ENCODE measurements at places on chromosomes 2 and 18. TPM values are rescaled to one million over a fixed set of nuclear protein-coding genes. Genes with fewer than 3 reads are reported as not detected.

DNA sequence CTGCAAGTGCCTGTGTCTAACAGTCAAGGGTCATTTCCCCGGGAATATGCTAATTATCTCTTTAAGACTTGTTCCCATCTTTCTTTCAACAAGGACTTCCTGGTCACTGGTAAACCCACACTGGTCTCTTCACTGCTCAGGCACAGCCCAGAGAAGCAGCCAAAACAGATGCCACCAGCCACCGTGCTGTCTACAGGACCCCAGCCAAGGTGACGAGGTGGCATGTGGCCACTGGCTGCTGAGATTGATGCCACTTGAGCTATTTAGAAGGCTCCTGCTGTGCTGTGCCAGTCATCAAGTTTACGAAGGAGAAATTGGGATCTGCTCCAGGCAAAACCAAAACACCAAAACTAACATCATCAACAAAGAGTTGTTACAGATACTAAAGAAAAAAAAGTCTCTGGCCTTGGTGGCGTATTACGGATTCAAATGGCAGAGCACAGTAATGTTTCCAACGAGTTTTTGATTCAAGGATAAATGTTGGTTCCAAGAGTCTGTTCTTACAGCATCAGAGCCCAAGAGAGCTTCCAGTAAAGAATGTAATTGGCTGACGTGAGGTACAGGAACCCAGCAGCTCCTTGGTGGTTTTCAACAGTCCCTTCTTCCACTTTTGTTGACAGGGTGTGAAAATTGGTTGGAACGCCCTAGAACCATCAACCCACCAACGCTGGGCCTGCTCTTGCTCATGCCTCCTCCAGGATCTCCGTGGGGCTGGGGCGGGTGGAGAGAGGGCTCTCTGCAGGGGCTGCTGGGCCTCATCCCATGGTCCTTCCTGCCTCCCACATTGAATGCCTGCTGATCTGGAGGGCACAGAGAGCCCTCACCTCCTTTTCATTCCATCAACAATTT, 63.7 kb upstream of the ZCCHC2 start:
- no peaks in the 10 kb centered on the region for H3K27me3 ChIP-seq
- H3K27ac ChIP-seq = no peak overlapping the region
- H3K36me3 ChIP-seq = no peaks in the 10 kb centered on the region
- no peak for DNase-seq

- H3K4me3 ChIP-seq = no peak overlapping the region
- no peaks in the 10 kb centered on the region for H3K36me3 ChIP-seq
- DNase-seq = no peak
- no peaks in the 10 kb centered on the region for H3K27me3 ChIP-seq
Observed at GRCh38 chr2:234978466-234979203, 26.8 kb downstream of the SH3BP4 start.

DNA sequence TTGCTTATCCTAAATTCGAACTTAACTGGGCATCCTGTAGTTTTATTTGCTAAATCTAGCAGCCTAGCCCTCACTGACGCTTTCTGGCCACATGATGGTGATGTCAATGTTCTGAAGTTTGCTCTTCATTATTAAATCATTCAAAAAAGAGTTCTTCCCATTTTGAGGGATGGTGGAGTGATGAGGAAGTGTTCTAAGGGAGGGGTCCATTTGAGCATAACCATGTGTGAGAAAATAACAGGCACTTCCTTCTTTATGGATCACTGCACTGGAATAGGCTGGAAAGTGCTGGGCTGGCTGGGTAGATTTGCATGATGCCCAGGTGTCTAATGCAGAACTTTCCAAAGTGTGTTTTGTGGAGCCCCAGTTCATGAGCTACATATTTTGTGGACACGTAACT, 74.2 kb downstream of the TNFRSF11A start:
- no peaks in the 10 kb centered on the region for H3K36me3 ChIP-seq
- H3K27ac ChIP-seq = no peak overlapping the region
- peaks cover 4% of the 10 kb centered on the region for H3K4me1 ChIP-seq
- no peaks in the 10 kb centered on the region for H3K27me3 ChIP-seq

DNA sequence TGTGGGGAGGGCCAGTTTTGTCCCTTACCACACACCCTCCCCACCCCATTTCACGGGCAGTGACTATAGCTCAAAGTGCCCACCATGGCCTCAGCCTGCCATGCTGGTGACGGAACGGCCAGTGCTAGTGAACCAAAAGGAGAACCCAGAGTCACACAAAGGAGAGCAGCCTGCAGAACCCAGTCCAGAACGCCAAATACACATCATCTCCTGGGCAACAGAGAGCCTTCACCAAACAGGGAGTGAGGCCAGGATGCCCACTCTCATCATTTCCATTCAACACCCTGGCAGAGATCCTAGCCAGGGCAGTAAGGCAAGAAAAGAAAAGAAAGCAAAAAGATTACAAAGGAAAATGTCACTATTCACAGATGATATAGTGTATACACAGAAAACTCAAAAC, 38.3 kb downstream of the HDAC4 start:
- no peaks in the 10 kb centered on the region for H3K36me3 ChIP-seq
- H3K27ac ChIP-seq = no peak overlapping the region
- H3K4me3 ChIP-seq = no peak overlapping the region
- no peak for DNase-seq
- H3K4me1 ChIP-seq = peaks cover 7% of the 10 kb centered on the region

DNA sequence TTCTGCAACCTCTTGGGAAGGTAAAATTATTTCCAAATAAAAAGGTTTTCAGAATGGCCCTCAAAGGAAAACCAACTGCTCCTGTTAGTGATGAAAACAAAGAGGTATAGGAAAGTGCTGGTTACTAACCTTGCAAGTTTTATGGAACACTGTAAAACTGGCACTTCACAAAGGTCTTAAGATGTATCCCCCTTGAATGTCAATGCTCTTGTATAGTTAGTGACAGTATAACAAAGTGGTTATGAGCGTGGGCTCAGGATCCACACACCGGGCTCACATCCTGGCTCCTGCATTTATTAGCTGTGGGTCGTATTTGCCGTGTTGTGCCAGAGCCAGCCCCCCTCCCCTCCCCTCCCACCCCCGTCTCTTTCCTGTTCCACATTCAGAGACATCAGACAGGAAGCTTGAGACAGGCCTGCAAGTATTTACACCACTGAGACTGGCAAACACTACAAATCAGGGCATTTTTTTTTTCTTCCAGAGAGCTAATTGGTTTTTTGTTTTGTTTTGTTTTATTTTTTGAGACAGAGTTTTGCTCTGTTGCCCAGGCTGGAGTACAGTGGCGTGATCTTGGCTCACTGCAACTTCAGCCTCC, 9.2 kb upstream of the DNPEP start:
- no peak for DNase-seq
- peaks cover 12% of the 10 kb centered on the region for H3K4me1 ChIP-seq
- no peaks in the 10 kb centered on the region for H3K36me3 ChIP-seq
- no peak overlapping the region for H3K27ac ChIP-seq

DNA sequence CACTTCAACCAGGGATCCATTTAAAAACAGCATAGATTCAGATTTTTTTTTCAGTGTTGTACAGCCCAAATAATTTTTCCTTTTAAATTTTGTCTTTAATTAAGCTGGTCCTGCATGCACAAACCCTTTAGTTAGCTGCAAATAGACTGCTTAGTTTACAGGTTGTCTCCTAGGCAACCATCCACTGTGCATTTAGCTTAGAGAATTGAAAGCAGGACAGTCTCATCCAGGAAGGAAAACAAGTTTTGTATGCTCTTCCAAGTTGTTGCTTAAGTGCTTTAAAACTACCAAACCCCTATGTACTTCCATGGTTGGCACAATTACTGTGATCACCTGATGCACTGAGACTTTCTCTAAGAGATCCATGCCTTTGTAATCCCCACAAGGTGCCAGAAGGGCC, at the start of gene MAP3K19:
TSS of gene MAP3K19 (minus strand) at position 148 of the 400 bp plus-strand sequence. CDS start 22,800 bp downstream, outside the sequence.
- no peak within 1 kb of the TSS for H3K27ac ChIP-seq
- no peak for DNase-seq
- H3K4me3 ChIP-seq = no peak within 1 kb of the TSS
- H3K4me1 ChIP-seq = no peaks in the 10 kb centered on the region
- H3K36me3 ChIP-seq = no peaks in the 10 kb centered on the region

DNA sequence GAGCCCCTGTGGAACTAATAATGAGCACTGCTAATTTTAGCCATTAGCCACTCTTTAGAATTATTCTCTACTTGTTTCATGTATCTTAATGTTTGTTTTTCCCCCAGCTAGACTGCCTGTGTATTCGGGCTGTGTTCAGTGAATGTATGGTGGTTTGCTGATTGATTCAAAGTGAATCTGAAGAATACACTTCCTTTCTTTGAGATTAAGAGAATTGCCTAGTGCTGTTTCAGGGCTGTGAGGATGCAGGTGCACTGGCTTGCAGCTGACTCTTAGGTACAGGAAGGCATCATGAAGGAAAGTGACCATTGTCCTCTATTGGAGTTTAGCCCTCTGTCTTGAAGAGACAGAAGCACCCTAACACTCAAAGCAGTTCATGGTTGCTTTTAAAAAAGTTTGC, 138.7 kb downstream of the CERS6 start:
- DNase-seq = no peak
- no peak overlapping the region for H3K4me3 ChIP-seq
- H3K4me1 ChIP-seq = peaks cover 3% of the 10 kb centered on the region
- no peak overlapping the region for H3K27ac ChIP-seq
- no peaks in the 10 kb centered on the region for H3K36me3 ChIP-seq

DNA sequence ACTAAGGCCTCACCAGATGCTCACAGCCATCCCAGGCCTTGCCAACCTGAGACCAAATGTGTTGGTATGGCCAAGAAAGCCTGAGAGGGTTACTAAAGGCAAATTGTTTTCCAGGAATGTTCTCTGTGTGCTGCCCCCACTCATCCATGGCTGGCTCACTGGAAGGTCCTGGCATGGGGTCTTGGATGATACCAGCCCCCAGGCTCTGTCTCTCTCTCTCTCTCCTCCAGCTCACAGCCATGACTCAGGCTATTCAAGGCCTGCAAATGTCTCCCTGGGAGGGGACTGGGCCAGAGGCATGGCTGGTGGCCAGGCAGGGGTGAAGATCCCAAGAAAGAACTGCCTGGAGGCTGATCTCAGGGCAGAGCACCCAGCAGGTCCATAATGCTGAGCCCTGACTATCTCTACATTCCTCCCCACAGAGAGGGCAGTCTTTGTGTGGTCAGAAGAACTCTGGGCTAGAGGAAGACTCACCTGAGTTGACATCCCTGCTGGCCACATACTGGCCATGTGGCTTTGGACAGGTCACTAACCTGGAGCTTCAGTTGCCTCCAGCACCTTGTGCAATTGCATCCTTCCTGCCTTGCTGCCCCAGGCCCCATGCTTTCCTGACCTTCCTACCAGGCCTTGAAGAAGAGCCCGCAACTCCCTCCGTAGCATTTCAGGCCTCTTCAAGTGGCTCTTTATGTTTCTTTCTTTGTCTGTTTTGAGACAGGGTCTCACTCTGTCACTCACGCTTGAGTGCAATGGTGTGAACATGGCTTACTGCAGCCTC, 150.4 kb downstream of the ZFP36L2 start:
- H3K4me3 ChIP-seq = no peak overlapping the region
- no peak overlapping the region for H3K27ac ChIP-seq
- no peaks in the 10 kb centered on the region for H3K27me3 ChIP-seq
- peaks cover 4% of the 10 kb centered on the region for H3K4me1 ChIP-seq
- no peak for DNase-seq
- no peaks in the 10 kb centered on the region for H3K36me3 ChIP-seq

The CD207 gene
- total RNA-seq = not detected

The DPP10 gene
- not detected for total RNA-seq

The TNFAIP6 gene
- not detected for total RNA-seq

The AMMECR1L gene
- total RNA-seq = 9.6 TPM

The CXCR1 gene
- total RNA-seq = not detected

The CARF gene
- 9.6 TPM for total RNA-seq

The MC2R gene
- not detected for total RNA-seq

The VPS54 gene
- 10.8 TPM for total RNA-seq

The LHCGR gene
- total RNA-seq = not detected
